Stimulated activated CD4-positive, alpha-beta T cell treated with anti-CD3 and anti-CD28 coated beads, Interleukin-1b, Interleukin-23, amount 100 ng/mL, for 24 hours (primary cell): ENCODE measurements at places on chromosomes 12 and 14.

DNA sequence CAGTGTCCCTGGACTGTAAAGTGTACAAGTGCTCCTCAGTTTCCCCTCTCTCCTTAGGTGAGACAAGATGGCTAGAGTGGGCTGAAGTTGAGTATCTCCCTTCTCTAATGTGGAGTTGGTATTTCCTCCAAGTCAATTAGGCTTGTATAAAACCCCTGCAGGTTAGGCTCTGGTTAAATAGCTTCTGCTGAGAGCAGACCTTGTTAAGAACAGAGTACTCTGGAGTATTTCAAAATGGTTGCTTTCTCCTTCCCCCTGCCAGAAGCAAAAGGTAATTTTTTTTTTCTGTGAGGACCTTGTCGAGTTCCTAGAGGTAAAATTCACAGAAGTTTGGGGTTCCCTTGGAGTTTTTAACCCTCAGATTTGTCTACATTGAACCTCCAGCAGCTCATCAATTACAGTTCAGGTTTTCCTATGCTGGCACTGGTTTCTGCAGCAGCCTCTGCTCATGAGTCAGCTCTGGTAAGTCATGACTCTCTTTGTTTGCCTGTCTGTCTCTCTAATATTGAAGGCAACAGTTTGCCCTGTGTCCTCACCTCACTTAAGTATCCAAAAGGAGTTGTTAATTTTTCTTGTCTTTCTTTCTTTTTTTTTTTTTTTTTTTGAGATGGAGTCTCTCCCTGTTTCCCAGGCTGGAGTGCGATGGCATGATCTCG lies 27.8 kb upstream of the GLIPR1 start:
- no peak for DNase-seq

DNA sequence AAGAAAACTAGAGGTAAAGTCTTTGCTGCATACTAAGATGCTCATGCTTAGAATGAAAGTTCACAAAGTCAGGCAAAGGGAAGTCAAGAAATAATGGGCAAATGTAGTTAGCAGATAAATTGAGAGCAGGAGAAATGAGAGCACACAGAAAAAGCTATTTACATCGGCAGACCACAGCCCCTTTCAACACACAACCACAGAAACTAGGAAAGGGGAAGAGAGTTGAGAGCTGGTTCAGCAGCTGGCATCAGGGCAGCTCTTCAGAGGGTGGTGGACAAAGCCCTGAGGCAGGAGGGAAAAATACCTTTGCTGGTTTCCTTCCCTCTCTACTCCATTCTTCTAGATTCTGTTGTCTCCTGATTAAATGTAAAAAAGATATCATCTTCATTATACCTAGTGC lies 95.4 kb upstream of the ANO4 start:
- no peak for DNase-seq

DNA sequence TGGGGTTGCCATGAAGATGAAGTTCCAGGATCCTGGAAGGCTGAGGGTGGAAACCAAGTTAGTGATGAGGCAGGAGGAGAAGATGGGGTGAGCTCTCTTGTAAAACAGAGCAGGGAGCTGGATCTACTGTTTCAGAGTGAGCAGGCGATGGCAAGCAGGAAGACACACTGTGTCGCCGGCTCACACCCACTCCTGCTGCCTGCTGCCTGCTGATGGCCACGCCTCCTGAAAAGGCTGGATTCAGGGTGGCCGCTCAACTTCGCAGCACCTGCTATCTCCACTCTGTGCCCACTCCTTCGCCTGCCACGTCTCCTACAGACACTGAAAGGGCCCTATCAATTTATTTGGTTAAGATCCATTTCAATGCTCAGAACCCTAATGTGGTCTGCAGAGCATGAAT lies 96.1 kb downstream of the RBM19 start:
- no peak for DNase-seq

- no peak for DNase-seq
These were observed 21.7 kb downstream of the OTOGL start for GRCh38 chr12:80120994-80121393.

DNA sequence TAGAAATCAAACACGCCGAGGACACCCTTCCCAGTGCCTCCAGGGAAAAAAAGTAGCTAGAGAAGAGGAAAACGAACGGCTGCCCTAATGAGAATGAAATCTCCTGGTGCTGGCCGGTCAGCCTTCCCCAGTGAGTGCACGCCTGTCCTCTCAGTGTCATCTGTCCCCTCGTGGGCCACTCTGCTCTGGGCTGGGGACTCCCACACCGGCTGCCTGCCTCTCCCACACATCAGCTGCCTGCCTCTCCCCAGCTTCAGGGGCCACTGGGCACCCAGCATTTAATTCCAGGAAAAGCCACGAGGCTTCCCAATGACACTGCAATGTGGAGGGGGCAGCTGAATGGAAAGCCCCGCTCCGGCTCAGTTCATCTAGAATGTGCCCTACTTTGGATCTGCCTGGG lies 59.0 kb downstream of the CCDC85C start:
- no peak for DNase-seq

DNA sequence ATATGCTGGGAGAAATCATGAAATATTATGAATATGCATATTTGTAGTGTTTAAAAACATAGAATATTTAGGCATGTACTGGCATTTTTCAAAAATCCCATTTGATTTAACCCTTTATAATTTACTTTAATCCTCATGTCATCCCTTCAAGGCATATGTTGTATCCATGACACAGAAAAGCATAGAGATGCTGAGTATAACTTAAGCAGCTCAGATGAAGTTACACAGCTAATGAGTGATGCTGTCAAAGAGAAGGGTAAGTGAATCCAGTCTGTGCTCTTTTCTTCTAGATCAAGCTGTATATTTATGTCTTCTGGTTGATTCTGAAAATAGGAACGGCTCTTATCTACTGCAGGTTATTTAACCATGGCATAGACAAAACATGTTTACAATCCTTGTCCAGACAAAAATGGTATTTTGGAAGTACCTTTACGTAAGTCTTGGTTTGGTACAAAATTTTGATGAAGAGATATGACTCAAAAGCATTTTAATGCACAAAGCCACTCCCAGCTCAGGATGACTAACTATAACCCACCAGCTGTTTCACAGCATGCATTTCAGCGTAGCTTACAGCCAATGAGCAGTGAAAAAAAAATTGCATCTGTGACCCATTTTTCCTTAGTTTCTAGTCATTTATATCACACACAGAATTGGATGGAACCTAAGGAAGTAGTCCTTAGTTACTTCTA lies 201.7 kb downstream of the STXBP6 start:
- no peak for DNase-seq

DNA sequence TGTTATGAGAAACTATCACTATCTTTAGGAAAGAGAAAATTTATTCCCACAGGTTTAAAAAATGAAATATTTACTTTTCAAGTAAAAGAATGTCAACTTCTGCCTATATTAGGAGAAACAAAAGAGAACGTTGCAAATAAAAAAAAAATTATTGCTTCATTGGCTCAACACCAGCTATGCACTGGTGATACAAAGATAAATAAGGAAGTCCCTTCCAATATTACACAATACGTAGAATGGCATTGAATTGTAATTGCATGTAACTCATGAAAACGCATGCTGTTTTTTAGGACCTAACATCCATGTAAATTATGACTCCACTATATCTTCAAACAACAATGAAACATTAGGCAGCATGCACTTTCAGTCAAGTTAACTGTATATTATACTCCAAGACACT lies 56.4 kb upstream of the RERGL start:
- DNase-seq: no peak
